ENCODE measurements at places on chromosomes 3 and 15.

DNA sequence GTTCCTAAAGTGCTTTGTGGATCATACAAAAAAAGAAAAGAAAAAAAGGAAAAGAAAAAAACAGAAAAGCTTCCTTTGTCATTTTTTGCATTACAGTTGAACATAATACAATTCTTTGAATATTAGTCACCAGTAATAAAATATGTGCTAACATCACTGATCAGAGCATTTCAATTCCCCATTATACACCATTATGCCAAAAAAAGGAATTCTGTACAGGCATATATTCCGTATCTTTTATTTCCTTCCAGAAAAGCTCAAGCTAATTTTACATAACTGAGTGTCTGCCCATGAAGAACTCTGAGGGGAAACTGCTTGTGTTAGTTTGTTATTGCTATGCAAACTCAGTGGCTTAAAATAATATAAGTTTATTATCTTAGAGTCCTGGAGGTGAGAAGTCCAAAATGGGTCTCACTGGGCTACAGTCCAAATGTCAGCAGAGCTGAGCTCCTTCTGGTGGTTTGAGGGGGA is 377.9 kb downstream of the GAP43 start:
- no peak for DNase-seq

DNA sequence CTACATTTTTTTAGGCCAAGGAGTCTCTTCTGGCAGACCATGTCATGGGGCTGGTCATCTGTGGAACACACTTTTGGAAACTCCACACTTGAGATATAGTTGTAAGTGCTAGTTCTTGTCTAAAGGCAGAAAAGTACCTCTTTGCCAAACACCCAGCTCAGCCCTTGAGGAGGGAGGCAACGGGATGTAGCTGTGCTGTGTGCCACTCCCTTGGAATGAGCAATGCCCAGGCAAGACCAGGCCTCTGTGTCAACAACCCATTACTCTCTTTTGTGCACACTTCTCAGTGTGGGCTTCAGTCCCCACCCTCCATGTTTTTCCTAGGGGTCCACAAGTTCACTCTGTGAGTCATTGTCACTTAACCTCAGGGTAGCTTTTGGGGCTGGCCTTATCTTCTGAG is 528.3 kb upstream of the CFAP20DC start:
- no peak for DNase-seq

DNA sequence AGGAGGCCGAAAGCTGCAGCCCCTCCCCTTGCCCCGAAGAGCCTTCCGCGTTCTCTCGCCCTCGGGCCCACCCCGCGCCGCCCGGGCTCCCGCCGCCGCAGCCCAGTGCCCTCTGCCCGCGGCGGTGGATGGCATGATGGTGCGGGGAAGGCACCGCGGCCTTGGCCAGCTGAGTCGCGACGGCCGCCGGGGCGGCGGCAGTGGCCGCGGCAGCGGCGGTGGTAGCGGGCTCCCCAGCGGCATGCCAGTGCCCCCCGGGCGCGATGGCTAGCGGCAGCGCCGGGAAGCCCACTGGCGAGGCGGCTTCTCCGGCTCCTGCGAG is 1.2 kb downstream of the TLNRD1 start:
- DNase-seq: no peak

DNA sequence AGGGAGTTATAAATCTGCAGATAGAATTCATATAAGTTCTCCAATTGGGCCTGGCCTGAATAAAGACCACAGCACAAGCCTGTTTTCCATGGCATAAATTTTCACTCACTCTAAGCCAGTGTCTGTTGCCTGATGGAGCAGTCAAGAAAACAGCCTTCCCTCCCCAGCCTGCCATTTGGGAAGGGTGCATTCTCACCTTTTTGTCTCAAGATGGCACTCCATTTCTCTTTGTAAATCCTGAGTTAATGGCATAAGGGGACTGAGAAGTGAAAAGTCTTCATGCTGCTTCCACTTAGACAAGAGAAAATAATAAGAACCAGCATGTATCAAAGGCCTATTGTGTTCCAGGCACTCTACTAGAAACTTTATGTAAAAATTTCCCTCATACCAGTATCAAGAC is 115.6 kb upstream of the MANF start:
- no peak for DNase-seq

- DNase-seq: no peak
Observed at GRCh38 chr15:39312984-39313383, 267.9 kb upstream of the THBS1 start.

Measured in DMS79 (cell line).